Activated CD4-positive, alpha-beta T cell treated with anti-CD3 and anti-CD28 coated beads for 48 hours (primary cell): ENCODE measurements at places on chromosomes 4 and X.

DNA sequence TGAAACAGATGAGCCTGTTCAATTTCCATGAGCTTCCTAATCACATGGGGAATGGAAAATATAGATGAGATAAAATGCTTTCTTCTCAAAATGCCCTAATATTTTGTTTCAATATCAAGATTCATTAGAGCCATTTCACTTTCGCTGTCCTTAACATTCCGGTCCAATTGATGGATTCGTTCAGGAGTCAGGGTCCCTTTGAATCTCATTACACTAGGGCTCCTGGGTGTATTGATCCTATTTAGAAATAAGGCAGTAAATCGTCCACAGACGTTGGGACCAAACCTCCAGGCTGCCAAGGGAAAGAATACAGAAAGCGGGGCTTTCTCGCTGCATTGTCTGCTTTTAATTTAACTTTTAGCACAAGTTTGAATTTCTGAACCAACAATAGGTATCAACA is 20.6 kb upstream of the CRMP1 start:
- DNase-seq: no peak

DNA sequence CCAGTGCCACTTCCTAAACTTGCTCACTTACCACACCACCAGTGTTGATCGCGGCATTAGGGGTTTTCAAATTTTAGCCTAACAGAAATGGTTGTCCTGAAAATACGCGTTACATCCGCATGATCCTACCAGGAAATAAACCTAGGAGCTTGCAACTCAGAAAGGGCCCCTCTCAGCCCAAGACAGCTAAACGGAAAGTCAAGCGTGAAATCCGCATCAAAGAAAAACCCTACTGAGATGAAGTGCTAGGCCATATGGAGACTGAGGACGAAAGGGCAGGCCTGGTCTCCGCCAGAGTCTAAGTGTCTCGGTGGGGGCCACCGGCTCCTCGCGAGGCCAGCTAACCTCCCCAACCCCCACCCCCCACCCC is 626 bp downstream of the YTHDC1 start:
- no peak for DNase-seq

DNA sequence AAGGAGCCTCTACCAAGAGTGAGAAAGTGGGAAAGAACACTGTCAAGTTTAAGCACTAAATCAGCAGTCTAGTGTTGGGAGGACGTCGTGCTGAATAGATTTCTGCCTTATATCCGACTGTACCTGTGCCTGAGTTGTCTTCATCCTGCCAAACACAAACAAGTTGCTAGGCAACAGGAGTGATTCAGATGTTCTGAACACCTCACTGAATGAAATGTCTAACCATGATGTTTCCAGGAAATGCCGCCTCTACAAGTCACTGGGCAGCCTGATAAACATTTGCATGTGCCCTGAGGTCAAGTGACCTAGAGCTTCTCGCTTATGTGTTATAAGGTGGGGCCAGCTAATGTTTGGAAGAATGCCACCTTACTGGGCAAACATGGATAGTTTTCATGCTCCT is 37.9 kb downstream of the SGMS2 start:
- DNase-seq: peak; percentile 16

- DNase-seq: no peak
These were observed 31.1 kb downstream of the ZCCHC4 start for GRCh38 chr4:25343671-25344070.

GRCh38 chr4:54659313-54659712 is 1.6 kb downstream of the KIT start:
- DNase-seq: no peak

- DNase-seq: peak; percentile 50
These were observed 13.0 kb downstream of the DKC1 start for GRCh38 chrX:154775419-154776349.

GRCh38 chr4:31613946-31614623 is 893.9 kb downstream of the PCDH7 start:
- DNase-seq: no peak

GRCh38 chr4:134702374-134702773 is 500.8 kb upstream of the PABPC4L start:
- no peak for DNase-seq

- no peak for DNase-seq
These were observed 166.4 kb downstream of the ARHGAP6 start for GRCh38 chrX:11499076-11500044.

- no peak for DNase-seq
These were observed 869 bp downstream of the TMEM184C start for GRCh38 chr4:147617841-147618691.

- DNase-seq: peak; percentile 18
These were observed 27.2 kb downstream of the HTR2C start for GRCh38 chrX:114611018-114611619.

DNA sequence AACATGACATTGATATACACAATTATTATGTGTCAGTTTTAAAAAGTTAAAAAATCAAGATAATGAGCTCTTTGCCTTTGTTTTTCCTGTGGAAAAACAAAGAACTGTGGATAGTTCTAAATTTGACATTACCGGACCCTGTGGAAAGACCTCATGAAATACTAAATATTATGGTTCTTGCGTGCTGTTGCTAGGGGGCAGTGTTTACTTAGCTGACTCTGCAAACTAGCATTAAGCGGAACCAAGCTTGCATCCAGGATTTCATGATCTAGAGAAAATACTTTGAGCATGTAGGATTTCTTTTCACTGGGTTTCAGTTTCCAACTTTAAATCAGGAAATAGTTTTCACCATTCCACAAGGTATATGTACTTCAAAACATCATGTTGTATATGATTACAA is 33.6 kb downstream of the CLCN4 start:
- no peak for DNase-seq

- DNase-seq: no peak
These were observed 132.3 kb upstream of the PTCHD1 start for GRCh38 chrX:23202326-23202725.

GRCh38 chr4:94221916-94222315 is 14.3 kb downstream of the SMARCAD1 start:
- no peak for DNase-seq

DNA sequence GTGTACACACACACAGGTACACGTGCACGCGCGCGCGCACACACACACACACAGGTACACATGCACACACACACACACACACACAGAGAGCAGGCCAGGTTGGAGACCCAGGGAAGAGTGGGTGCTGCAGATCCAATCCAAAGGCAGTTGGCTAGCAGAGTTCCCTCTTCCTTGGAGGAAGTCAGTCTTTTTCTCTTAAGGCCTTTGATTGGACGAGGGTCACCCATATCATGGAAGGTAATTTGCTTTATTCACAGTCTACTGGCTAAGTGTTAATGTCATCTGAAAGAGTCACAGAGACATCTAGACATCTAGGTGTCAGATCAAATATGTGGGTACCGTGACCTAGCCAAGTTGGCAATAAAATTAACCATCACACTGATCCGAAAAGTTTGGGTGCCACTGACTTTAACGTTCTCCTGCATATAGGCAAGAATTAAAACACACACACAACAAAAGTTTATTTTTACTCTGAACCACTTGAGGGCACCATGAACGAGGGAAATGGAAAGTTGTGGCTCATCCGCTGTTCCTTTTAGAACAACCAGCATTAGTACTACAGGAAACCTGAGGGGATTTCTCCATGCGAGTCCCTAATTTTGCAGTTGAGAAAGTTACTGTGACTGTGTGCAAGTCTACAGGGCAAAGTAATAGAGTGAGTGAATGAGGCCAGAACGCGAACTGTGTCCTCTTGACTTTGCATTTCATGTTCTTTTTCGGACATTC is 66.0 kb upstream of the STOX2 start:
- no peak for DNase-seq

DNA sequence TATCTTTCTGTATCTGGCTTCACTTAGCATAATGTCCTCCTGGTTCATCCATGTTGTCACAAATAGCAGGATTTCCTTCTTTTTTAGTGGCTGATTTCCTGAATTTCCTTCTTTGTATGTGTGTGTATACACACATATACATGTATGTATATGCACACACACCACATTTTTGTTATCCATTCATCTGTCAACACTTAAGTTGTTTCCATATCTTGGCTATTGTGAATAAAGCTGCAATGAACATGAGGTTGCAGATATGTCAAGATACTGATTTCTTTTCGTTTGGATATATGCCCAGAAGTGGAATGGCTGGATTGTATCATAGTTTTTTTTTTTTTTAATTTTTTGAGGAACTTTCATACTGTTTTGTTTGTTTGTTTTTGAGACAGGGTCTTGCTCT is 76.2 kb downstream of the WNK3 start:
- DNase-seq: no peak

- DNase-seq: no peak
These were observed 12.5 kb downstream of the ZBTB33 start for GRCh38 chrX:120262859-120263708.

DNA sequence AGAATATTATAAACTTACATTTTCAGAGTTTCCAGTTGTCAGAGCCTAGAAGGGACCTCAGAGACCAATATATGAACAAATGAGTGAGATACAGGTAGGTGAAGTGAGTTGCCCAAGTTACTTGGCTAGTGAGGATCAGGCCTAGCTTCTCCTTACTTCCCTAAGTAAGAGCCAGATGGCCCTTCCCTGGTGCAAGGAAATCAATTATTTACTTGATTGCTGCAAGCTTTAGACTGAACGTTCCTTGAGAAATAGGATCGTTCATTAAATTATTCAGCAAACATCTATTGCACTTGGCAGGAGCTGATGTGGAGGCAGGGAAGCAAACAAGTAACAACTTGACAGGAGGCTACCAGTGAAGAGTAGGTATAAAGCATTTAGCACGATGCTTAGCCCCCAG is 117.8 kb downstream of the EFHC2 start:
- DNase-seq: no peak

- no peak for DNase-seq
These were observed 453.1 kb upstream of the KLHL4 start for GRCh38 chrX:87064502-87064901.

GRCh38 chrX:132818638-132819037 is 139.8 kb downstream of the HS6ST2 start:
- DNase-seq: no peak

DNA sequence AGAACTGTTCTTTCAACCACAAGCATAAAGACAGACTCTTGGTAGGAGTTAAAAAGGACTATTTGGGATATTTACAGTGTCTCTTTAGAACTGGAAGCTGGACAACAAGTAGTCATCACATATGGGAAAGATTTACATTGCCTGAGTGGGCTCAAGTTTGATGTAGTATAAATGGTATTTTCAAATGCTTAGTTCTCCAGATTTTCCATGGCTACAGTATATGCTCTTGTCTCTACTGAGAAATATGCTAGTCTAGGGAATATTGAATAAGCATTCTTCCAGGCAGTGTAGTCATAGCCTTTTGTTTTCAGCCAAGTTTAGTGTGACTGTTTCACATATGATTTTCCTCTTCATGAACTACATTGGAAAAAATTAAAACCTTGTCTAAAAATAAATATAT is 315.6 kb downstream of the ARHGAP24 start:
- no peak for DNase-seq

DNA sequence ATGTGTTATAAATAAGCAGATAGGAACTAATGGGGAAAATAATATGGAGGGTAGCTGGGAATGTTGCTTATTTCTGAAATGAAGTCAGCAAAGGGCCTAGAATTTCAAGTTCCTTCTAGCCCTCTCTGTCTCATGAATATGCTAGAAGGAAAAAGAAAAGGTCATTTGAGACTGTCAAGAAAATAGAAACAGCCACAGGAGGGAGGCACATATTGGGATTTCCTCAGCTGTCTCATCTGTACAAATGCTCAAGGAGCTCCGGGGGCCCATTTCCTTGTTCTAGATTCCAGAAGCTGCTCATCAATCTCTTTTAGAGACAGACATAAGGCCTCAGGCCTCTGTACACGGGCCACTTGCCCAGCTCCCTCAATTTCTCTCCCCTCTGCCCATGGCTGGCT is 127.6 kb upstream of the ETNPPL start:
- no peak for DNase-seq

DNA sequence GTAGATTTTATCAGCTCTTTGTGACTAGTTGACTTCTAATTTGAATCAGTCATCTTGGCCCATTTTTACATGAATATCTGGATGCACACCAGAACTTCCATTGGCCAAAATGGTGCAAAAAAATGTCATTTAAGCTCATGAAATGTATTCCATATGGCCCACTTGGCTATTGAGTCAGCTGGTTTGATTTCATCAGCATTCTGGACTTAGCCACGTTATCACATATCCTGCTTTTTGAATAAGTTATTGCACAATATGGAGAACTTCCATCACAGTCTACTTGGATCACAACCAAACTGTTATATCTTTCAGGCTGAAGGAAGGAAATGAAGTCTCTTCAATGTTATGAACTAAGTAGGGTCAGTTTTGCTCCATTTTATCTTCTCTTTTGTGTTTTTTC is 640.6 kb downstream of the PCDH7 start:
- no peak for DNase-seq

- no peak for DNase-seq
These were observed 59.4 kb upstream of the FBXW7 start for GRCh38 chr4:152594978-152595925.

DNA sequence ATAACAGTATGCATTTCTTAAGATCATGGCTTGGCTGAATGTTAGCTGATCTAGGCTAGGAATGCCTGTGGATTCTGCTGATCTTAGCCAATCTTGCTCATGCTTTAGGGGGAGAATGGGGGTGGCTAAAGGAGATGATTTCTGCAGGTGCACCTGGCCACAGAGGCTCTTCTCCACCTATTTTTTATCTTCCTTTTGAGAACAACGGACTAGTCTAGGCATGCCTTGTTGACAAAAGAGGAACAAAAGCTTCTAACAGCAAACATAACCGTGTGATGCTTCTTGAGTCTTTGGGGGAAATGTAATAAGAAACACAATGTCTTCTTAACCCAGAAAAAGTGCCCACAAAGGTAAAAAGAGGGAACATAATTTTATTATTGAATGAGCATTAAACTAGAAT is 743.5 kb downstream of the ARAP2 start:
- DNase-seq: no peak

GRCh38 chr4:89000844-89001360 is 56.1 kb downstream of the FAM13A start:
- no peak for DNase-seq

GRCh38 chr4:37434469-37434868 is 189.9 kb downstream of the NWD2 start:
- DNase-seq: no peak

DNA sequence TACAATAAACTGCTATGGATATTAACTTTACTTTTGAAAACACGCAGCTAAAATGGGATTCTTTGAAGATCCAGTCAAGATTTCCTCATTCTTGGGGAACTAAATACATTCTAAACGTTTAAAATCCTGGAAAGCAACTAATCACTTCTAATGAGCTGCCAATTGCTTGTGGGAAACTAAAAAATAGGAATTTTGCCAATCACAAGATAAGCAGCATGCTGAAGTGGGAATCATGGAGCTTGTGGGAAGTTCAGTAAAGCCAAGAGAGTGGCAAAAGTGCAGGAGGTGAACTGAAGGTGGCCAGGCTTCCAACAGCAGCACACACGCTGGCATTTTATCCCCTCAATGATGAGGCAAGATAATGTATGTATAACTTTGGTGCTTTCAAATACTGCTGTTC is 133.0 kb downstream of the GPC3 start:
- DNase-seq: no peak

DNA sequence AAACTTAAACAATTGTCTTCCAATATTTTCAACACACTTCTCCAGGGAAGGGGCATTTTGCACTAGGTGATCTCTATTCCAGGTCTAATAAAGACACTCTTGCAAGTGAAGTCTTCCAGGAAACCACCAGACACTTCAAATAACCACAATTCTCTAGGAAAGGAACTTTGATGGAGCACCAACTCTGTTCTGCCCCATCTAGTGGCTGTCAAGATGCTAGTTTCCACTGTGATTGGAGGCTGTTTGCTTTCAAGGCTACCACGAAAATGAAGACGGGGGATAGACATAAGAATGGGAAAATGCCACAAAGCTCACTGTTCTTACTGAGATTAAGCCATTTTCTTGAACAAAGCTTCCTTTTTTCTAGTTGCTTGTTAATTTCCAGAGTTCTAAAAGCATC is 100.6 kb upstream of the F9 start:
- no peak for DNase-seq
